Left cardiac atrium (tissue), 4 donors: ENCODE measurements at places on chromosomes 2 and 18.

DNA sequence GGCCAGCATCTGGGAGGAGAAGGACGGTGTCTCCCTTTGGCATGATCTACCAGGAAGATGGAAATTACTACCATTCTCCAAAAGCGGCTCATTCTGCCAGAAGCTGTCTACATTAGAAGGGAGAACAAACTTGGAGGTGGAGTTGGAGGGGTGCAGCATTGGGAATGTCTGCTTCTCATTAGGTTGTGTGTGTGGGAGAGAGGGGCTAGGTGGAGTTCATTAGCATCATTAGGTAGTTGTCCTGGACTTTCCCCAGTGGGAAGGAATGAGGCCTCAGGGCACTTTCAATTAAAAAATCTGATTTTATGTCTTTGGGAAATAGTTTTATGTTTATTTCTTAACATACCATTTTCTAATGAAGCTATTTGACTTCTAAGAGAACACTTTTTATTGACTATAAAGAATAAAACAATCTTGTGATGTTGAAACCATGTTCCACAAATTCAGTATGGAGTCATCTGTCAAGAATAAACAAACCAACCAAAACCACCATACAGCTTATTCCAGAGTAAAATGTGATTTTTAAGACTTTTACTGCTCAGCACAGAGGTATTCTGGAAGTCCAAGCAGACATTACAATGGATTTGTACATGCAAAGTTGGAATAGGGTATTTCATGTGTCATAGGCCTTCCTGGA is 60.6 kb downstream of the VAPA start:
- DNase-seq, result no peak

GRCh38 chr2:149020432-149020851 is 18.1 kb upstream of the LYPD6B start:
- DNase-seq, result no peak

DNA sequence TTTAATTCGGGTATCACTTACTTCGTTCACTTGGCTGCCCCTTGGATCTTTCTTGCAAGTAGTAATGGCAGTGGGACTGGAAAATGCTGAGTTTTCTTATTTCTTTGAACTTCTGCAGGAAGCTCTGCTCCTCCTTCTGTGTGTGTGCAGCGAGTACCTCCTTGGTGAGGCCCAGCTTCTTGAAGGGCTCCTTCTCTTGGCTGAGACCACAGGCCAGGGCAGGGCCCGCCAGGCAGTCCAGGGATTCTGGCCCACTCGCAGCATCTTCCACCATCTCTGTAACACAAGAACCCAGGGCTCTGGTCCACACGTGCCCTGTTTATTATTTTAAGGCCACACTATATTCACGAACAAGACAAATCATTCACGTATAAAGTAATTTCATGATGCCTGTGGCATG is 15.8 kb upstream of the HES6 start:
- no peak for DNase-seq

DNA sequence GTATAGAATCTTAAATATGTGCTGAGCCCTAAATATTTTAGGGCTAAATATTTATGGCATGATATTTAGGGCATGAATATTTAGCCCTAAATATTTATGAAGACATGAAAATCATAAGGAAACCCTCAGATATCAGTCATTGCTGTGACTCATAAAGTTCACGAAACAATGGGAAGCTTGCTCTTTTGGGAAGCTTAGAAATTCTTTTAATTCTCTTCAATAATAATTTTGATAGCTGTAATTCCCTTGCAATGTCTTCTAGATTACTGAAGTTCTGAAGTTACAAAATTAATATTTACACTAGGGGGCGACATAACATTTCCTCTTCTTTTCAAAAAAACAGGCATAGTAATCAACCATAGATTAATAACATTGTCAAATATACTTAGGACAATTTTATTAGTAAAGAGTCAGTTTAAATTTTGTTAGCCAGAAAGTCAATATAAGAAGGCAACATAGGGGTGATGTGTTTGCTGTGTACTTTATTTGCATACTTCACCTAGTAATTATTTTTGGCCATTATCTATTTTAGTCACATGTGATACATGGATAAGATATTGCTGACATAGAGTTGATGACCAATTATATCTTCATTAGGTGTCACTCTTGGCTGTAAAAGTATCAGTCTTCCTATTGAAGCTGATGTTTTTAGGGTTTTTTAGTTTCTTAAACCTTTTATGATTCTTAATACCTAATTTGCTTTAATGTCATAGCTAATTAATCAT is 13.2 kb downstream of the ZNF804A start:
- no peak for DNase-seq

GRCh38 chr2:80725001-80725400 is 420.4 kb upstream of the LRRTM1 start:
- no peak for DNase-seq

- DNase-seq, result no peak
These were observed 160.9 kb downstream of the RDH14 start for GRCh38 chr2:18399601-18400000.

- no peak for DNase-seq
These were observed 593 bp downstream of the SP140L start for GRCh38 chr2:230327418-230328154.

DNA sequence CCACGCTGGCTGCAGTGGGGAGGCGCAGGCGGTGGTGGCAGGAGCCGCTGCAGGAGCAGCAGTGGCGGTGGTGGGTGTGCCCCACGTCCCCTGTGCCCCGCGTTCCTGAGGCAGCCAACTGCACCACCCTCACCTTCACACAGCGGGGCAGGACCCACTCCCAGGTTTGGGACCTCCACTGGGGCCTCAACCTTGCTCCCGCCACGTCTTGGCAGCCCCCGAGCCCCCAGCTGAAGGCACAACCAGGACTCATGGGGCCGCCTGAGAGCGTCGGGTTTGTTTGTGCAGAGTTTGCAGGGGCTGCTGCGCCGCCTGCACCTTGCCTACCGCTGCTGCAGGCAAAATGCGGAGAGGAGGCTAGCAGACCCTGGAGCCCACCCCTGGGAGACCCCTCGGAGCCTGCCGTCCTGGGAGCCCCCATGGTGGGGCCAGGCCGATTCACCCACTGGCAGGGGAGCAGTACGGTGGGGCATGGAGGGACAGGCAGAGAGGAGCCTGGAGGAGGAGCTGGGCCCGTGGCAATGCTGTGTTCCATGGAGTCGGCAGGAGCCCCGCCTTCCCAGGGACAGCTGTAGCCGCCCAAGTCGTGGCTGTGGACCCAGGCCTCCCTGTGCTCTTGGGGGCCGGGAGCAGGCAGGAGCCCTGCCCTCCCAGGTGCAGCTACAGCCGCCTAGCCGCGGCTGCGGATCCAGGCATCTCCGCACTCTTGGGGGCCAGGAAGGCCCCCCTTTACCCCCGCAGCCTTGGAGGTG is 14.7 kb upstream of the EML6 start:
- peak; percentile 46 for DNase-seq

DNA sequence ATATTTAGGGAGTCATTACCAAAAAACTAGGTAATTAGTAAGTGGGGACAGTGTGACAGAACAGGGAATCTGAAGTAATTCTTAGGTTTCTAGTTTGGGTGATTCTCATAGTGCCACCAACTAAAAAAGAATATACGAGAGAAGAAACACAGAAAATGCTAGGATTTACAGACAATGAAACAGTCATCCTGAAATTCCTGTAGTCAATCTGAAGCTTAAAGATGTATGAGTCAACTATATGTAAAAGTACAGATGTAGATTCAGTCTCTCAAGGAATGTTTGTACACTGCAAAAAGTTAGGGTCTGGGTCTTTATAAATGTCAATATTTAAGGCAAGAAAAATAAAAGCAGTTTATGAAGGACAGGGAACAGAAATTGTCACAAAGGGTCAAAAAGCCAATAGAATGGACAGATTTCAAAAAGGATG is 107.0 kb downstream of the STRN start:
- DNase-seq, result no peak

DNA sequence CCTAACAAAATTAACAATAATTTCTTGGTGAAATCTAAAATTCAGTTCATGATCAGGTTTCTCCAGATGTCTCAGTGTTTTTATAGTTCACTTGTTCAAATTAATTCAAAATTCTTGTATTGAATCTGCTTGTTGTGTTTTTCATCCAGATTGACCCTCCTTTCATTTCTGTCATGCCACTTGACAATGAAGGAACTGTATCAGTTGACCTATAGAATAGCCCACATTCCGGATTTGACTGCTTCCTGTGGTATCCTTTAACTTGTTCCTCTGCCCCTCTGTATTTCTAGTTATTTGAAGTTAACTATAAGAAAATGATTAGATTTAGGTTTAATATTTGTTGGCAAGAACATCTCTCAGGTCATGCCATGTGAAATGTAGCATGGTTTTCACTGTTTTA is 53.3 kb downstream of the TWSG1 start:
- DNase-seq, result no peak

DNA sequence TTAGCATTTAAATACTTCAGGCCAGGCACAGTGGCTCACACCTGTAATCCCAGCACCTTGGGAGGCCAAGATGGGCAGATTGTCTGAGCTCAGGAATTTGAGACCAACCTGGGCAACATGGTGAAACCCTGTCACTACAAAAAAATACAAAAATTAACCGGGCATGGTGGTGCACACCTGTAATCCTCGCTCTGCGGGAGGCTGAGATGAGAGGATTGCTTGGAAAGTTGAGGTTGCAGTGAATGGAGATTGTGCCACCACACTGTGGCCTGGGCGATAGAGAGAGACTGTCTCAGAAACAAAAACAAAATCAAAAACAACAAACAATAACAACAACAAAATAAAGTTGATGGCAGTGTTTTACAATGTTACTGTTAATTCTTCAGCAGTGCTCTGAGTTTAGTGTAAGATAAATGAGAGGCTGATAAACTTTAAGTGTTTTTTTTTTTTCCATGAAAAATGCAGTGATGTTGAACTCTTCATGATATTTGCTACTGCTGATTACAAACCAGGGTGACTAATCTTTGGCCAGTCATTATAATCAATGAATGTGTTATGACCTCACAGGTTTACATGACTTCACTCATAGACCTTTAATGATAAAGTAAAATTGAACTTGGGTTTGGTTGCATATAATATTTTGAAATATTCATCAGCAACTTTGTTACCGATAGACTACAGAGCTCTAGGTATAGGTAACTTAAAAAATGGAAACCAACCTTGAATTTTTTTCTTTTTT is 2.5 kb downstream of the ITGAV start:
- DNase-seq, result no peak

DNA sequence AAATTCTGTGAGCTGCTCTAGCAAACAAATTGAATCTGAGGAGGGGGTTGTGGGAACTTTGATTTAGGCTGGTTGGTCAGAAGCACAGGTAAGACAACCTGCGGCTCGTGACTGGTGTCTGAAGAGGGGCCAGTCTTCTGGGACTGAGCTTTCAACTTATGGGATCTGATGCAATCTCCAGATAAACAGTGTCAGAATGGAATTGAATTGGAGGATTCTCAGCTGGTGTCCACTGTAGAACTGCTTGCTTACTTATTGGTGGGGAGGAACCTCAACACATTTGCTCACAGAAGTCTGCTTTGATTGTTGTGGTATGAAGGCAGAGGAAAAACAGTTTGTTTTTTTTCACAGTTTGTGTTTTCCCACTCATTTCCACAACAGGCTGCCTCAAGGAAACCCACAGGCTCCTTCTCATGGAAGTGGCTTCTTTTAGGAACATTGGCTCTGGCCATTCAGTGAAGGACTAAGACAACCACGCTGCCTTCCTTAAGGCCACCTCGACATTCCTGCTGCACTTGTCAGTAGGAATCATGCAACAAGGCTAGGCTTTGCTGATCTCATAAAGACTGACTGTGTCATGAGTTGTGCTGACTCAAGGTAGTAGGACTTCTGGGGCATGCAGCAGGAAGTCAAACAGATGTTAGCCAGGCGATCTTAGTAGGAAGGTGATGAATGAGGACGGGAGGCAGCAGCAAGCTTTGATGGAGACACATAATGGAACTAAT is 104.7 kb downstream of the TSN start:
- no peak for DNase-seq

GRCh38 chr2:212505586-212505985 is 33.0 kb downstream of the ERBB4 start:
- no peak for DNase-seq

- no peak for DNase-seq
These were observed 15.4 kb upstream of the RMC1 start for GRCh38 chr18:23487738-23488570.

- no peak for DNase-seq
These were observed 27.2 kb upstream of the SATB2 start for GRCh38 chr2:199484927-199485326.

- DNase-seq, result no peak
These were observed 83.2 kb upstream of the ITGA6 start for GRCh38 chr2:172344159-172344558.

GRCh38 chr2:32627814-32628579 is at the start of gene TTC27:
Gene TTC27 (plus strand): TSS chr2:32628050. CDS start chr2:32628293, 243 bp downstream.
- DNase-seq, result peak; percentile 96

- no peak for DNase-seq
These were observed 74.3 kb downstream of the NPAS2 start for GRCh38 chr2:100894105-100894795.

DNA sequence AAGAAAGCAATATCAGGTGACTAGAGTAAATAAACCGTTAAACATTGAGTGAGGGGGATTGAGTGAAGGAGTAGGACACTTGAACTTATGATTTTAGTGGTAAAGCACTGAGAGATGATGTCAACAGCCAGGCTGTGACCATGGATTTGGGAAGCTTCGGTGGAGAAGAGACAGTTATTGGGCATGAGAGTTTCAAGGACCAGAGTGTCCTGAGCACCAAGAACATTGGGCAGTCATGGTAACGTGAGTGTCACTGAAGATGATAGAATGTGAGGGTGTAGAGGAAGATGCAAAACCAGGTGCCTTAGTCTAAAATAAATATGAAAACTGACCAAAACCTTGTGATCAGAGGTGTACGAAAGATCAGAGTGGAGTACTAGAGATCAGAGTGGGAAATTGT is 248.1 kb downstream of the ASXL3 start:
- no peak for DNase-seq

DNA sequence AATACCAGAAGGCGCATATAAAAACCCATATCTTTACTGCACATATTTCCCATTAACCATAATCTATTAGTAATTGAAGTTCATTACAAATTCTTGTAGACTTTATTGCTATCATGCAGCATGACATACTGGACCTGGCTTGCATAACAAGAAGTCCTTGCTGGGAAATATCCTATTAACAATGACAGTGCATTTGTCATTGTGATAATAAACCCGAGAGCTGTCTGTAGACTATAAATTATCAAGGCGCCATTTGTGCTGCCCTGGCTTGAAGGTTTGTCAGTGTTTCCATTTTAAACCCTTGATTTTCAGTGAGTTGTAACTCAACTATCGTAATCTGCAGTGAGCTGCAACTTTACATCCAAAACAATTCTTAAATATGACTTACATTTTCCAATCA is 59.0 kb downstream of the HNMT start:
- DNase-seq, result no peak

- no peak for DNase-seq
These were observed 118.9 kb downstream of the LCLAT1 start for GRCh38 chr2:30565851-30566358.

GRCh38 chr2:235520787-235521186 is 26.9 kb downstream of the AGAP1 start:
- DNase-seq, result no peak
